Fibroblast of skin of right quadriceps (primary cell): ENCODE measurements at places on chromosomes 1 and 21.

DNA sequence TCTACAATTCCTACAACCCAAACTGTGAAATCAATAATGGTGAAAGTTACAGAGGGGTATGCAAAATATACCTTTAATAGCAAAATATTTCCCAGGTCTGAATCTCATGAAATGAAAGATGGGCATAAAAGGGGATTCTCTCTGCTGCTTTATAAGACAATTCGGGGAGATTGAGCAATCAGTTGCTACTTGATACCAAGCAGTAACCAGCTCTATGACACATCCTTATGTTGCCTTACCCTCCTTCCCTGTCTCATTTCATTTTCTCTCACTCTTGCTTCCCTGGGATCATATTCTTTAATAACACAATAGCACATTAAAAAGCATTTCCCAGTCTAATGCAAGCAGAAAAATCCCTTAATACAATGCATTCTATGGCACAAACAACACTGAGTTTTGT, 29.0 kb downstream of the ZSWIM5 start:
- no peak for DNase-seq

DNA sequence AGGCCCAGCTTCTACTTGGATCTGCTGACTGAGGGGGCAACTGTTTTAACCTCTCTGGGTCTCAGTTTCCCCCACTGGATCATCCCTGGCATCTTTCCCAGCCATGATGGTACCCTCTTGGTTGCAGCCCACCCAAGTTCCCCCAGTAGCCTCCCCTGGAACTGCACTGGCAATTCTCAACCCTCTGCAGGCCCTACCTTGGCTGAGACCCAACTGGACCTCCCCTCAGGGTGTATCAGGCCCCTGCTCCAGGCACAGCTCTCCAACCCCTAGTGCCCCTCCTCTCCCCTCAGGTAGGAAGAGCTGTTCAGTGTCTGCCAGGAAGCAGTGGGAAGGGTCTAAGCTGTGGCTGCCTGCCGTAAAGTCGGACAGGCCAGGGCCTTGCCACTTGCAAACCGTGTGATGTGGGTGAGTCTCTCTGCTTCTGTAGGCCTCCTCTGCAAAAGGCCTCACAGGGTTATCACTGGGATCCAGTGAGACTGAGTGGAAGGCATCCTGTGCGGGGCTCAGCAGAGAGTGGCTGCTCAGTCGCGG, 32.1 kb downstream of the RHBG start:
- no peak for DNase-seq

- peak; percentile 53 for DNase-seq
Observed at GRCh38 chr1:210600421-210601159, 271.9 kb downstream of the HHAT start.

DNA sequence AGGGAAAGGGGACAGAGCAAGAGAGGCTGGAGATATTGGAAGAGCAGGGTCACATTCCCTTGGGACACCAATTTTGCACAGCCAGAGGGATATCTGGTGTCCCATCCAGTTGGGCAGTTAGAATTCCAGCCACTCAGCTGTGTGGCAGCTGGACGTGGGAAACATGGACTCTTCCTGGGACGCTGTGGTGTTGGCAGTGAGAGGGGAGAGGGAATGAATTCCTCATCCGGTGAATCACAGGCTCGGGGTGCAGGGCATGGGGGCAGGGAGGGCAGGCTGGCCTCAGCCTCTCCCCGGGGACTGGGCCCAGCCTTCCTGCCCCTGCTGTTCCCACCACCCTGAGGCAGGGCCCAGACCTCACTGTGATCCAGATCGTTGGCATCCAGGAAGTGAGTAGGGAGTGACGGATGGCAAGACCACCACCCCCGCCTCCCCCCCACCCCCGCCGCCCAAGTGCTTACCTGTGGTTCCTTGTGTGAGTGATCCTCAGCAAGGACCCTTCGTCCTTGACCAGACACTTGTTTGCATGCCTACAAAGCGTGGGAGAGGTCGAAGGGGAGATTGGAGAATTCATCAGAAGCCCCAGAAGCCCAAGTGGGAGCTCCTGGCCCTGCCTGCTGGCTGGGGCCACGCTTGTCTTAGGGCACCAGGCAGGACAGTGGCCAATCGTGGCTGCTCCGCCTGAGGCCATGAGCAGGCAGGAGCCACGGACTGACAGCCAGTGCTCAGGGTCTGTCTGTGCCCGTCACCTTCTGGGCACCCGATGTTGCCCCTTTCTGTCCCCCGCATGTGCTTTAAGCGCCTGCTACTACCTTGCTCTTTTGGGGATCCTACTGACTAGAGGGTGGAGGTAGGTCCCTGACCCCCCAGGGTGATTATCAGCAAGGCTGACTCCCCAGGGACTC, 8.7 kb downstream of the WNT3A start:
- DNase-seq, result peak; percentile 26

- DNase-seq, result peak; percentile 29
Observed at GRCh38 chr1:226121587-226122400, 59.3 kb downstream of the H3-3A start.

- peak; percentile 67 for DNase-seq
Observed at GRCh38 chr21:40964691-40965090, 117.7 kb upstream of the DSCAM start.

GRCh38 chr1:170539154-170539553, 7.2 kb downstream of the GORAB start:
- DNase-seq, result no peak

- DNase-seq, result no peak
Observed at GRCh38 chr21:31052489-31053142, 14.3 kb upstream of the KRTAP19-8 start.

- peak; percentile 74 for DNase-seq
Observed at GRCh38 chr21:27423038-27423437, 456.1 kb upstream of the ADAMTS5 start.

DNA sequence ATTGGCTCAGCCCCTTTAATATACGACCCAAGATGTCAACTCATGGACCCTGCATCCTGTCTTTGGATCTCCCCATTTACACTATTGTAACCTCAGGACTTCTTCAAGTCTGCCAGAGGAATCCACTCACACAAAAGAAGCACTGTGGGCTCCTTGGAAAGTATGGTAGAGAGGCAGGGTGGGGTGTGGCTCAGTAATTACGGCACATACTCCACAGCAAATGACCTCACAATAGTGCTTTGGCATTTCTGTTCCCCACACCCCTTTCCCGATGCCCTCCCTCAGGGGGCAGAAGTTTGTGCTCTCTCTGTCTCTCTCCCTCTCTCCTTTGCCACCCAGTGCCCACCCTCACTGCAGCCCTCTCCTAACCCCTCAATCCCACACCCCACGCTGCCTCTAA, 27.8 kb upstream of the IFNAR2 start:
- DNase-seq, result no peak

GRCh38 chr1:54559771-54560231, 11.8 kb downstream of the ACOT11 start:
- DNase-seq, result no peak

- no peak for DNase-seq
Observed at GRCh38 chr1:212515329-212515760, 82.6 kb downstream of the NENF start.

DNA sequence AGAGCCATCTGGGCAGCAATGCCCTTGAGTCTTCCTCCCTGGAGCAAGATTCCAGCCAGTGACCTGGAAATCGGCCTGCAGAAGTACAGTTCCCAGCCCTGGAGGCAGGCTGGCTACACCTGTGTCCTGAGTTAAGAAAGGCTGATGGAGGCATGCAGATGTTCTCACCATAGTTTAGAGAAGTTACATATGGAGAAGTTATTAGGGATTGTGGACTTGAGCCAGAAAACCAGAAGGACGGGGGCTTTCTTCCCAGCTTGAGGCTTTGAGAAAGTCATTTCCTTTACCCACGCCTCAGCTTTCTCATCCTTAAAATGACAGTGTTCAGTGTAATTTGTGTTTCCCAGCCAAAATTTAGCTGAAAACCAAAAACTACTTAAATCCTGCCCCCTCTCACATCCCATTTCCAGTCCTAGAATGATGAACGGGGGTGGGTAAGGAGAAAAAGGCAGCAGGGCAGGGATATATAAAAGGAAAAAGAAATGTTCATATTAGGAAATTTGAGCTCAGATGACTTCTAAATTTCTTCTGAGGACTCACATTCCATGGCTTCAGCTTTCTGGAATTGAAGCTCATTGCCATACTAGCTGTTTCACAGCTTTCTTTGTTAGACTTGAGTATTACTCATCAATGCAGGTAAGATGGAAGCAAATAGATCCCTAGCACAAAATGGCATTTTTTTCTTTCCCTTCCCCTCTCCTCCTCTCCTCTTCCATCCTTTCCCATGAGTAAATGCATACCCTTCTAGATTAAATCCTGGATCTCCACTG, 14.4 kb upstream of the C8B start:
- DNase-seq, result peak; percentile 65

GRCh38 chr1:89757532-89757931, 63.3 kb upstream of the LRRC8D start:
- DNase-seq, result no peak

DNA sequence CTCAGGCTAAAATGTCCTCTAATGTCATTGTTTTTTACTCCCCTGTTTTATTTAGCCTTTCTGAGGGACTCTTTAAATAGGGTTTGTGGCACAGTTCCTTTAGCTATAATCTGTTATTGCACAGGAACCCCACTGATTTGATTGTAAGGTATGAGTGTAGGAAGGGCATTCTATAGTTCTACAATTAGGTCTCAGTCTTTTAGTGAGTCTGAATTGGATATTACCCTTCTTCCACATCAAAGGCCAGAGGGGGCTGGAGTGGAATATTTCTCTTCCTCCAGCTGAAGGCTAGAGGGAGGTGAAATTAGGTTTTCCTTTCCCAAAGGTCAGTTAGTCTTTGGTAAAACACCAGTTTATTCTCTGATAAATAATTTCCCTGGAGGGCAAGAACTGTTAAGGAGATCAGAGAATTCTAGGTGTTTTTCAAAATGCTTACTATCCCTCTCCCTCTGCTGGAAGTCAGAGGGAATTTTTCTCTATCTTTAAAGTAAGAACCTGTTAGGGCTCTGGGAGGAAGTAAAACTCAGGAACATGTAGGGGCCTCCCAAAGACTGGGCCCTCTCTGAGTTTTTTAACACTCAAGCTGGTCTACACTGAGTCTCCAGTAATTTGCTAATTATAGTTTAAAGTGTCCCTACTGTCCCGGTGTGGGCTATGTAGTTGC, 176.3 kb upstream of the ZNHIT6 start:
- peak; percentile 40 for DNase-seq

DNA sequence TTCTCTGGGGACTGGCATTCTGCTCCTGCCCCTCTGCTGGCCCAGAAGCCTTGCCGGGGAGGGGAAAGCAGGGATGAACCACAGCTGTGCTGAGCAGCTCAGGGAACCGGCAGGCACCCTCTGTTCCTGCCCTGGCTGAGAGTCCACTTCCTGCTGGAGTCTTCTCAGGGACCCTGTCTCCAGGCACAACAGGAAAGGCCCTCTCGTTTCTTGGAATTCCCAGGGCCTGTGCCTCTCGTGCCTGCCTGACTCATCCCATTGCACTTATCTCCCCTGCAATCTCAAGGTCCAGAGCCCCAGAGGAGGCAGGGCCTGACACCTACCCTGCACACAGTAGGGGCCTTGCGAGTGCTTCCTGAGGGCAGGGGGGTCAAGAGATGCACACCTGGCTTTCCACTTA, 1.1 kb upstream of the EDN2 start:
- peak; percentile 80 for DNase-seq

DNA sequence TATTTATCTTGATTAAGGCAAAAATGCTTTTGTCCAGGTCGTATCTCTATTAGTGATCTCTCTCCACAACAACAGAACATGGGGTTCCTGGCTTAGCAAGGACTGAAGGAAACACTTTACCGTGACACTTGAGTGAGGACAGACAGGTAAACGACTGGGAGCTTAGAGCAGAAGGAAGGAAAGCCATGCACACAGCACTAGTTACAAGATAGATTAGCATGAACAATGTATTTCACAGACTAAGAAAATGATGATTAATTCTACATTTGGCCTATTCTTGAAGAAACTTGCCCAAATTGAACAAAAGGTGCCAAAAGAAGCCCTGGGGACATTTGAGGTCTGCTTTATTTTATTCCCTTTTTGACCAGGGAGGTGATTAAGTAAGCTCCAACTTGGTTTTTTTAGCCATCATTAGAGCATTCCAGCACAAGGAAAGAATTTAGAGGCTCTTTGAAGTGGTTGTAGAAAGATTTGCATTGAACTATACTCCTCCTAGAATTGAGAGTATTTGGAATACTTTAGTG, 248.5 kb downstream of the USP25 start:
- peak; percentile 80 for DNase-seq

DNA sequence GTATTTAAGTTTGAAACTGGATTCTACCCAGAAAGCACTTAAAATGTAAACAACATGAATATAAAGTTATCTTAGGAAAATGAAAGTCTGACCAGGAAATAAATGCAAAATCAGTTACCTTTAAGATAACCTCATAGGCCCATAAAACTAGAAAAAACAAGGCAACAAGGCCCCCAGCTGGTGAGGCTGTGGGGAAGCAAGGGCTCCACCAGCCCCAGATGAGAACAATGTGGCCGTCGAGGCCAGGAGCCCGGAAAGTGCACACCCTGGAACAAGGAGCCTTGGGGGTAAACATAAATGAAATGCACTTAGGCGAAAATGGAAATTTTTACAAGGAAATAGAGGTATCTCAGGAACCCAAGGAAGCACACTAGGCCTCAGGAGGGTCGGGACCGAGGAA, 37.9 kb upstream of the BMP8B start:
- no peak for DNase-seq

DNA sequence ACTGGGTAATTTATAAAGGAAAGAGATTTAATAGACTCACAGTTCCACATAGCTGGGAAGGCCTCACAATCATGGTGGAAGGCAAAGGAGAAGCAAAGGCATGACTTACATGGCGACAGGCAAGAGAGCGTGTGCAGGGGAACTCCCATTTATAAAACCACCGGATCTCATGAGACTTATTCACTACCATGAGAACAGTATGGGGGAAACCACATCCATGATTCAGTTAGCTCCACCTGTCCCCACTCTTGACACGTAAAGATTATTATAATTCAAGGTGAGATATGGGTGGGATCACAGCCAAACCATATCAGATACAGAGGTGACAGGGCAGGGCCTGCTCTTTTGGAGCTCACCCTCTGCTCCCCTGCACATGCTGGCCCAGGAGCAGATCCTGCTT, 31.4 kb upstream of the TMEM61 start:
- DNase-seq, result no peak

GRCh38 chr1:44417351-44418021, 12.4 kb downstream of the RNF220 start:
- DNase-seq, result no peak

GRCh38 chr1:70586046-70586445, 175.0 kb downstream of the CTH start:
- DNase-seq, result no peak

DNA sequence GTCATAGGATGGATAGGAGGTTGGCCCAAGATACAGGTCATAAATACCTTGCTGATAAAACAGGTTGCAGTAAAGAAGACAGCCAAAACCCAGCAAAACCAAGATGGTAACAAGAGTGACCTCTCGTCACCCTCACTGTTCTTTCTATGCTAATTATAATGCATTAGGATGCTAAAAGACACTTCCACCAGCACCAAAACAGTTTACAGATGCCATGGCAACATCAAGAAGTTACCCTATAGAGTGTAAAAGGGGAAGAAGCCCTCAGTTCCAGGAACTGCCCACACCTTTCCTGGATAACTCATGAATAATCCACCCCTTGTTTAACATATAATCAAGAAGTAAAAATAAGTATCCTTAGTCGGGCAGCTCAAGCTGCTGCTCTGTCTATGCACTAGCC, 671.9 kb downstream of the PTPRC start:
- DNase-seq, result no peak

- no peak for DNase-seq
Observed at GRCh38 chr1:1144843-1145546, 28.7 kb upstream of the TTLL10 start.

GRCh38 chr1:152501704-152502103, 8.9 kb upstream of the LCE5A start:
- DNase-seq, result no peak

GRCh38 chr1:57536749-57537423, 113.0 kb upstream of the DAB1 start:
- DNase-seq, result no peak
